GM12891 (cell line): ENCODE measurements at places on chromosomes 6 and 20.

DNA sequence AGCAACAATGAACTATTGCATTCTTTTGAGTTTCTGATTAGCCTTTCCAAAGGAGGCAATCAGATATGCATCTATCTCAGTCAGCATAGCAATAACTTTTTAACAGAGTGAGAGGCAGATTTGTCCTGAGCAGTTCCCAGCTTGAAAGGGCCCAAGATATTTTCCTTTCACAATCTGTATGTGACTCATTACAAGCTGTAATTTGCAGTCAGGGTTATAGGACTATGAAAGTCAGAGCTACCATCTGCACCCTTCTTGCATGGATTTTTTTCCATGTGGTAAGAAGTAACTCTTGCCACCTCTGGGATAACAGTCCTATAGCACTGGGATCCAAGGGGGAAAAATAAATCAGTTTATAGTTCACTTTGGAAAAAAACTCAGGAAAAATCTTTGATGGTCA lies 318.2 kb upstream of the RGS17 start:
- DNase-seq: no peak

DNA sequence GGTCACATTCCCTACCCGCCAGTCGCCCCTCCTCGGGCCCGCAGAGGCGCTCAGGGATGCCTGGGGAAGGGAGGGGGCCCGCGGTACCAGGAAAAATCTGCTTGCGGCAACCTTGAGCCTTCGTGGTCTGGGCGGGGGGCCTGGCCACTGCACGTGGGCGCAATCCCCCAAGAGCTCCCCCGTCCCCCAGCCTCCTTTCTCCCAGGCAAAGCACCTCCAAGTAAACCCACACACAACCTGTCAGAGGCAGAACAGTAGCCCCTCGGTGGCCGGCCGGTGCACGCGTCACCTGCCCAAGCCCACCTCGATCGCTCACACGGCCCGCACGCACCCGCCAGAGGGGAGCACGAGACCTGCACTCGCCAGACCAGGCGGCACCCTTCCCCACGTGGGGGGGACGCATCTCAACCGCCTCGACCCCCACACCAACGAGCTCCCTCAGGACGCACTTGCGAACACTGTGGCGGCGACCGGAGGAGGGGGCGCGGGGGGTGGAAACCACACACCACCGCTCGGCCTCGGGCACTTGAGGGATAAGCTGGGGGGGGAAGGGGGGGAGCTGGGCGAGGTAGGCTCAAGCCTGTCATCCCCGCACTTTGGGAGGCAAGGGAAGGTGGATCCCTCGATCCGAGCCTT lies 1955.7 kb upstream of the DEFB115 start:
- DNase-seq: no peak

GRCh38 chr20:21398109-21399004 lies 1.0 kb upstream of the NKX2-4 start:
- DNase-seq: no peak

DNA sequence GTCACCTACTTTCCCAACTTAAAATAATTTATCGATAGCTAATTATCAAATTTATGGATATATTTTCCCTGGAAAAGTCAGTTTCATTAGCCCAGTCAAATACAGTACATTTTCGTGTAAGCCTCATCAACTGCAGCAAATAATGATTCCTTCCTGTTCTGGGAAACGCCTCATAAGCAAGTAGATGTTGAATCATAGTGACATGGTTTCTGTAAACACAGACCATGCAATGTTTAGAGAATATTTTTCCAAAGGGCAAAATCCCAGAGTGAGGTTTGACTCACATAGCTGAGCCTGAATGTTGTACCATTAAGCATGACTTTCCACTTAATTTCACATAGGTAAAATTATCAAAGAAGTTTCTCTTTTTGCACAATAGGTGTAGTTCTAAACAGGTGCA lies 16.7 kb upstream of the VNN1 start:
- no peak for DNase-seq

DNA sequence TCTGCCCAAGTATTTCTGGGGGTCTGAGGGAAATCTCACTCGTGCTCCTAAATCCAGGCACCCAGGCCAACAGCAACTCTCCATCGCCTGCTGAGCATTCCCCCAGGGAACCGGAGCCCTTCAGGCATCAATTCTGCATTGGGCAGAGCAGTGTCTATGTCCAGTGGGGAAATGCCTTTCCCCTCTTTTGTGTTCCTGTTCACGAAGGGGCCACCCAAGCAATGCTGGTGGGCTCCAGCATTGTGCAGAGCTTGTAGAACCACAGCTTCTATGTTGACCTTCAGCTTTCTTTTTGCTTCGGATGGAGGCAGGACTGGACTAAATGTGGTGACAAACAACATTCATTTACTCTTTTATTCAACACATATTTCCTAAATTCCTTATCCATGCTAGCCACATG lies 27.2 kb upstream of the DDR1 start:
- no peak for DNase-seq

DNA sequence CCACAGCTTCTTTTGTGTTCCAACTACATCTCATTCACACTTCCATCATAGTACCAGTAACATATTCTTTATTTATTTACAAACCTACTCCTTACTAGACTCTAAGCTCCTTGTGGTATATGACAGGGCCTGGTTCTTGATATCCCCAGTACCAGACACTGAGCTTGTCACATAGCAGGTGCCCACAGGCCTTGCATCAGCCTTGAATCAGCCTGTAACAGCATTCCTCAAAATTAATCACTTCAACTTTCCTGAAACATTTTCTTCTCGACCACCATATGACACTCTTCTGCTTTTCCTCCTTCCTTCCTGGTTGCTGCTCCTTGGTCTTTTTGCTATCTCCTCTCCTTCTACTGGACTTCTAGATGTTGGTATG lies 24.7 kb upstream of the SRPK1 start:
- no peak for DNase-seq

- DNase-seq: no peak
Observed at GRCh38 chr6:85186546-85187175, 263.2 kb upstream of the NT5E start.

GRCh38 chr6:35203680-35204079 lies 10.1 kb upstream of the SCUBE3 start:
- no peak for DNase-seq

DNA sequence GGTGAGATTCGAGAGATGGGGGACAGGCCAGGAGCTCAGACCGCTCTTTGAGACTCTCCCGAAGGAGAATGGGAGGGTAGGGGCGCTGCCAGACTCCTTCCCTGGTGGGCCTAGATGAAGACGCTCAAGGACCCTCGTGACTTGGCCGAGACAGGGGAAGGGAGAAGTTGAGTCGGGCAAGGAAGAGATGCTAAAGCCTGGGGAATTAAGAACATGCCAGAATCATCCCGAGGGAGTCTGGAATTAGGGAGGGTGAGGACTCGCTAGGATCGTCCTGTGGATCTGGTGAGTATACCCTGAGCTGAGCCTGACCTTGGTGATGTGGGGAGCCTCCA lies 529 bp downstream of the UBE2C start:
- DNase-seq: no peak

DNA sequence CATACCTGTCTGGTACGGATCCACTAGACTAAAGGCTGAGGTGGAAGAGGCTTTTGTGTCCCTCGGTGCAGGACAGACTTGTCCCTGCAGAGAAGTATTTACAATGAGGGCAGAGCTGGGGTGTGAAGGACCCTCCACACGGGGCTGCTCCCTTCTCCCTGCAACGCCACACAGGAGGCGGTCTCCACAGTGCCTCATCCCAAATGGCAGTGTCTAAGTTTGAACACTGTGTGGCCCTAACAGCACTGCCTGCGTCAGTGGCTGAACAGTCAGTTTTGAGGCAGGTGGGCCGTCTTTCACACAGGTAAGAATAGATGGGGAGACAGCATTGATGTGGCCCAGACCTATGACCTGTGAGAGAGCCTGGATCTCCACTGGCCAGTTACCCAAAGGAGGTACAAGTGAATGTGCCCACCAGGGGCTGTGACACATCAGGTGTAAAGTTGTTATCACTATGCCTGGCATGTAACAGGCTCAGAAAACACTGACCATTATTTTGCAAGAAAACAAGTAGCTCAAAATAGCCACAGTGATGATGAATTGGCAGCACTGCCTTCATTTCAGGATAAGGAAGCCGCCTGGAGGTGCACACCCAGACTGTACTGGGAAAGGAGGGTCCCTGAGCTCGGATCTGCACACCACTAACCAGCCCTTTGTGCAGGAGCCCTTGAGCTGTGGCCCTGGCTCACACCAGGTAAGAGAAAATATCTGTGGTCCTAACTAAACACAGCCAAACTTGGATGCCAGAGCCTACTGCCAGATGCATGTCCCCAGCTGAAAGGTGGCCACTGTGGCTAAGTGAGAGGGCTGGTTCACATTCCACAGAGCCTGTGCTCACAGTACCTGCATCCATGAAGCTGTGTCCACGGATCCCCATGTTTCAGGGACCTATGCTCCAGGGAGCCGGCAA lies 246.7 kb downstream of the DLL1 start:
- no peak for DNase-seq

DNA sequence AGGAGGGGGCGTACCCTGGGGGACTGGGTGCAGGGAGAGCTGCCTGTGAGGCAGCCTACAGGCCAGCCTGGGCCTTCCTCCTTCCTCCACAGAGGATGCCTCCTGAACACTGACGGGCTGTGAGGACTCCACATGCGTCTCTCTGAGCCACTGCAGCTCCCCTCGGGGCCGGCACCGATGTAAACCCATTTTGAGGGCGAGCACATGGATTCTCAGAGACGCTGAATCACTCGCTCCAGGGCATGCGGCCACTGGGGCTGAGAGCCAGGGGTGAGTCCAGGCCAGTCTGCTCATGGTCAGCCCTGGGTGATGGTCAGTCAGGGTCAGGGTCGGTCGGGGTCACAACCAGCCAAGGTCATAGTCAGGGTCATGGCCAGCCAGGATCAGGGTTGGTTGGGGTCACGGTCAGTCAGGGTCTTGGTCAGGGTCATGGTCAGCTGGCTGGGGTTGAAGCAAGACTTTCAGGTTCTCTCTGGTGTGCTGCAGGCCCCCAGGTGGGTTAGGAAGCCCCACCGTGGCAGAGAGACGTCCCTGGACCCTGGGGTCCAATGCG lies 14.7 kb upstream of the RBBP8NL start:
- no peak for DNase-seq

GRCh38 chr6:140871911-140872310 lies 1260.8 kb upstream of the GJE1 start:
- DNase-seq: no peak

DNA sequence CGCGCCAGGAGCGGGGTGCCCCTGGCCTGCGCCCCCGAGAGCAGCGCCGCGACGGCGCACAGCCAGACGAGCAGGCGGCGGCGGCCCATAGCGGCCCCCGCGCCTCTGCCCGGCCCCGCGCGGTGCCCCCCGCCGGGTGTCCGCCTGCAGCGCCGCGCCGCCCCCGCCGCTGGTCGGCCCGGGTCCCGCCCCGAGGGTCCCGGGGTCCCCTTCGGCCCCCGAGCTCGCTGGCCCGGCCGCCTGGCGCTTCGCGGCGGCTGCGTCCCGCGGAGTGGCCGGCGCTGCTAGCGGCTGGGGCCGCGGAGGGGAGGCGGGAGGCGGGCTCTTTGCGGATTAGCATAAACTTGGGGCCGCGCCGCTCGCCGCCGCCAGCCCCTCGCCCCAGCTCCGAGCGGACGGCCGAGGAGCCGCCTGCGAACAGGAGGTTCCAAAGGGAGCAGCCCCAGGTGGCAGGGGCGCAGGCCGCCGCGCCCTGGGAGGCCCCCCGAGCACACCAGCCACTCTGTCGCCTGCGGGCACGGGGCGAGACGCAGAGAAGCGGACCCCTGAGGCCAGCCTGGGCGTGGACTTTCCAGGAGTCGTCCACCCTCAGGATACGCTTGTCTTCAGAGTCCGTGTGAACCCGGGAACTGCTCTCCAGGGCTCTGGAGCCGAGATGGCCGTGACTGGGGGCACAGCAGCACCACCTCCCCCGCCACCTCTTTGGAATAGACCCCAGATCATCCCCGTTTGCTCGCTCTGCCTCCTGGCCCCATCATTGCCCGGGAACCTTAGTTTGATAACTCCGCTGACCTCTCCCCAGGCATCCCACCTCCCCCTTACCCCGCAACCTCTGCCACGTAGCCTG lies at the start of gene EMILIN3:
Gene EMILIN3 (minus strand): TSS at position 273 of the 847 bp plus-strand sequence. CDS start 184 bp downstream, at position 89.
- no peak for DNase-seq

DNA sequence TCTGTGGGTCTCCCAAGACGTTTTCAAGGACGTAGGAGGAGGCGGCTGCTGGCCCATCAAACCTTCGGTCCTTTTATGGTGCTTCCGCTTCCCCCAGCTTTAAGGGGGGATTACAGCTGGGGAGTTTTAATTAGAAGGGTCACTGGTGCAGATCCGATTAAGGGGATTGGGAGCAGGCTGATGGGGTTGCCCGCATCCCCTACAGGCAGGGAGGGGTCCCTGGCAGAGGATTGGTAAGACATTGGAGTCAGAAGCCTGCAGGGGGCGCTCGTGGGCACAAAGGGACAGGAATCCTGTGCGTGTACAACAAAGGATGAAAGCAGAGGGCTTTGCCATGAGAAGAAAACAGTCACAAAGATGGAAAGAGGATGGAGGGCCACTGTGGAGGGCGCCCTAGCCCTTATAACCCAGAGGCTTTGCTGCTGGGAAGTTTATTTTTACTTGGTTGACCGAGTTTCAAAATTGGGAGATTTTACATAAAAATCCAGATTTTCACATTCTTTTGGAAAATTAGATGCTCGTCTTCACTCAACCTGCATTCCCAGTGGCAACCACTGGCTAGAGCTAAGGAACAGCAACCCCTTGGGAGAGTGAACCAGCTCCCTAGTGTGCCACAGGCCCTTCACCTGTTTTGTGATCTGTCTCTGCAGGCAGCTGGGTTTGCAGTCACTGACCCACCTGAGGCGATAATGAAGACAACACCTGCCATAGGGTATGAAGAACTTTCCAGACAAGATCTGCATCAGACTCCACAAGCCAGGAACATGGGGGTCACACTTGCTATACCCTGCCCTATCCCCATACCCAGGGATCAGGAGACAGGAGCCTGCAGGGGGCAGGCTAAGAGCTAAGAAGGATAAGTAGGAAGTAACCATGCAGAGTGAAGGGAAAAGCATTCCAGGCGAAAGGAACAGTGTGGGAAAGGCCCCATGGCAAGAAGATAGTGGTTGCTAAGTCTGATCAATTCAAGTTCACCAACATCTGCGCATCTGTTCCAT lies 97.7 kb downstream of the KCNB1 start:
- DNase-seq: peak; percentile 27

DNA sequence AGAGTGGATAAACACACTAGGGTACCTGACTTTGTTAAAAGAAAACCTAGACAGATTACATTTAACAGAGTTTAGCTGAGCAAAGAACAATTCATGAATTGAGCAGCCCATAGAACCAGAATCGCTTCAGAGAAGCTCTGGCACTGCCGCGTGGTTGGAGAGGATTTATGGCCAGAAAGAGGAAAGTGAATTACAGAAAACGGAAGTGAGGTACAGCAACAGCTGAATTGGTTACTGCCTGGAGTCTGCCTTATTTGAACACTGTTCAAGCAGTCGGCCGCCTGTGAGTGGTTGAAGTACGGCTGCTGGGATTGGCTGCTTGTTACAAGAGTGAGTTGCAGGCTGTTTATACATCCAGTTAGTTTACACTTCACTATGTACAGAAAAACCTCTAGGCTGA lies 253.8 kb upstream of the CDYL start:
- no peak for DNase-seq

- no peak for DNase-seq
Observed at GRCh38 chr20:15523400-15523799, 1049.8 kb downstream of the KIF16B start.

DNA sequence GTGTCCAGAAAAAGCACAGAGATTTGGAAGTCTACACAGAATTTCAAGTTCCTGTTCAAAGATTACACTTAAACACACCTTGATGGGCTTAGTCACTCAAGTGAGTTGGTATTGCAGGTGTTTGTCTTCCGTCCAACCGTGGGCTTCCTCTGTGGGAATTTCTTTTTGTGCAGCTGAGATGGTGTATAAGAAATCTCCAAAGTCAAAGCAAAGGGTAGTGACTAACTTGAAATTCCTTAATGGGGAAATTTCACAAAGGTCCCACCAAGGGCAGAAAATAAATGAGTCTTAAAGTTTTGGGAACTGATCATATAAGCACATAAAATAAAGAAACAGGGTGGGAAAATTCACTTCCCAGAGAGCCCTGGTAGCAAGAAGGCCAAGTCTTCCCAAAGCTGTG lies 102.0 kb upstream of the TNFAIP3 start:
- no peak for DNase-seq
